ENCODE measurements at places on chromosomes 6 and 20. TPM values are rescaled to one million over a fixed set of nuclear protein-coding genes. Genes with fewer than 3 reads are reported as not detected.

The PRND gene
- not detected for total RNA-seq

- no peak for DNase-seq
Observed at GRCh38 chr6:117602899-117603588, 733 bp upstream of the GOPC start.

- DNase-seq: no peak
Observed at GRCh38 chr20:62281161-62281933, 21.4 kb upstream of the ADRM1 start.

DNA sequence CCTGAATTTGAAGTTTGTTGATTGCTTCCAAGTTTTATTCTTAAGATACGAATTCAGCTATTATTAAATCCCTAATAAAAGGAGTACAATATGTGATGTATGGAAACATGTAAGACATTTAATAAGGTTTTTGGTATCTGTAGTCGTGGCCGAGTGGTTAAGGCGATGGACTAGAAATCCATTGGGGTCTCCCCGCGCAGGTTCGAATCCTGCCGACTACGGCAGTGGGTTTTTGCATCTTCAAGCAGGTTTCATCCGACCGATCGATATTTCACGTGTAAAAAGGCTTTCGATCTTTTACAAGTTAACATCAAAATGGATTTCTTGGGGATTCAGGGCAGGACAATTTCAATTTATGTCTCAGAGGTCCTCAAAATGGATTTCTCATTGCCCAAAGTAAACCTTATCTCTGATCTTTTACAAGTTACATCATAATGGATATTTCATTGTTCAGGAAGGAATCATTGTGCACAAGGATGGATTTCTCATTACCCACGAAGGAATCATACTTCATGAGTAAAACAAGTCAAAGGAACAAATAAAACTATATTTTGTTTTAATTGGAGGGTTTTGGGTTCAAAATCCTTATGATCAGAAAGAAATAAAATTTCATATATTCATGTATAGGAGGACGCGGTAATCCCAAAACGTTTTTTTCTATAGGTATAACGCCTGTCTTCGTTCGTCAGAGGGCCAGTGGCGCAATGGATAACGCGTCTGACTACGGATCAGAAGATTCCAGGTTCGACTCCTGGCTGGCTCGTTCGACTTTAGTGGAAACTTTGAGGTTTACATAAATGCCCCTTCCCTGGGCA lies 37.3 kb upstream of the BTN3A2 start:
- no peak for DNase-seq

- DNase-seq: no peak
Observed at GRCh38 chr20:19861147-19861759, 103.2 kb downstream of the RIN2 start.

The RPN2 gene
- 352 TPM for total RNA-seq

GRCh38 chr6:137389150-137389704 lies 105.0 kb downstream of the OLIG3 start:
- no peak for DNase-seq

DNA sequence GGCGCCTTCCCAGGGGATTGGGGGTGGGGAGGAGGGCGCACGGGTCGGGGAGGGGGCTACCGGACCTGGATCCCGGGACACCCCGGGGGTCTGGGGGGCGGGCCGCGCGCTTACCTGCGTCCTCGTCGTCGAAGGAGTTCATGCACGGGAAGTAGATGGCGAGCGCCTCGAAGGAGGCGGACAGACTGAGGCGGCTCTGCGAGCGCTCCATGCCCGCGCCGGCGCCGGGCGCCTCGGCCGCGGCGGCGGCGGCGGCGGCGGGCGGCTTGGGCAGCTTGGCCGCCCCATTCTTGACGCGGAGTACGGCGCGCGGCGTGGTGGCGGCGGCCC lies 320 bp downstream of the RIMS4 start:
- no peak for DNase-seq

GRCh38 chr6:156634048-156634447 lies 143.1 kb upstream of the ARID1B start:
- DNase-seq: no peak

DNA sequence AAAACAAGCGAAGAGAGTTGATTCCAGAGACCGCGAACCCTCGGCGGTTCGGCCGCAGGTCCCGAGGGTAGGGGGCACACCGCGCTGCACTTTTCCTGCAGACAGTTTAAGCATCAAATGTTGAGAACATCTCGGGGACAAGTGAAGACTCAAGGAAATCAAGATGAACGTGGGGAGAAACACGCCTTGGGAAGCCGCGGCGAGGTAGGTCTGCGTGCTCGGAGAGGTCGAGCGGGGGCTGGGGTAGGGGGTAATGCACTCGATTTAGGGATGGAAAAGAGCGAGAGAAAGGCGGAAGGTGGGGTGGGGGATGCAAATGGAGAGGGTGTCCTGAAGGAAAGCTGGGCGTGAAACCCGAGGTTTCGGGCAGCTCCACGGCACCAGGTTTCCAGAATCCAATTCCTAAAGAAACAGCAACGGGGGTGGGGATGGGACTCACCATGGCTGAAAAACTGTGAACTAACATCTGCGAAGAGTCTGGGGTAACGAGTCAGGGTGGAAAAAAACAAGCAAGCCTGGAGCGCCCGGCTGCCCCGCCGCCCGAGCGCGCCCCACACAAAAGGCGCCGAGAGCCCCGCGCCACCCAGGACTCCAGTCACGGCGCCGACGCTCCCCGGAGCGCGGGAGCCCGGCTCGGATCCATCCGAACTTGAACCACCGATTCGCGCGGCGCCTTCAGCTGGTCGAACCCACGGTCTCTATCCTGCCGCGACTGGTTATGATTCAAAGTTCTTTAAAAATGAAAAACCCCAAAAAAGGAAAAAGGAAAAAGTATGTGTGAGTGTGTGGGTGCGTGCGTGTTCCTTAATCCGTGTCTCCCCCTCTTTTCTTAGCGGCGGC lies 3.5 kb downstream of the TFAP2A start:
- peak; percentile 80 for DNase-seq

DNA sequence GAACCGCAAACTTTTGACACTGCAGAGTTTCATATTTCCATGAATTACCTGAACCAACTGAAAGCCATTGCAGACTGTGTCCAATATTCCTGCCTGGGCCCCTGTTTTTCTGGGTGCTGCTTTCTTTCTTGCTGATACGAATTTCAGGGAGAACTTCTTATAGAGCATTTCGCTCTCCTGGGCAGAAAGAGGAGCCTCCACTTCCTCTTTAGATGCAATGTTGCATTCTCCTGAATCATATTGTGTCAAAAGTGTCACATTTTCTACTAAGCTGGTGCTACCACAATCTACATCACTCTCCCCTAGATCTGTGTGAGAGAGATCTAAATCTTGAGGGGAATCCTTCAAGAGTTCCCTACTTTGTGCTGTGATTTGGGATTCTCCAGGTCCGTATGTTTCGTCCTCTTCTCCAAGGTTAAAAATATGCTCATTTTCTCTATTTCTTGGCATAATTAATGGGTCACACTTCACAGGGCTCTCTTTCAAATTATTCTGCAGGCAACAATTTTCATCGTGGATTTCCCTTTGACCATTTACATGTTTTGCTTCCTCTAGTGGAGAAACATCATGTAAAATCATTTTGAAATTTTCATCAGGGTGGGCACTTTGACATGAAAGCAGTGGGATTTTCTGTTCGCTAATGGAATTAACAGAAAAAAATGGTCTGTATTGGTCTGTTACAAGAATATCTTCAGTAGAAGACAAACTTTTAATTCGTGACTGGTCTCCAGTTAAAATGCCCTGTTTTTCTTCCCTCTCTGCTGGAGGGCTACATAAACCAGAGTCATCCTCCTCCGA lies 102.3 kb downstream of the DST start:
- no peak for DNase-seq

DNA sequence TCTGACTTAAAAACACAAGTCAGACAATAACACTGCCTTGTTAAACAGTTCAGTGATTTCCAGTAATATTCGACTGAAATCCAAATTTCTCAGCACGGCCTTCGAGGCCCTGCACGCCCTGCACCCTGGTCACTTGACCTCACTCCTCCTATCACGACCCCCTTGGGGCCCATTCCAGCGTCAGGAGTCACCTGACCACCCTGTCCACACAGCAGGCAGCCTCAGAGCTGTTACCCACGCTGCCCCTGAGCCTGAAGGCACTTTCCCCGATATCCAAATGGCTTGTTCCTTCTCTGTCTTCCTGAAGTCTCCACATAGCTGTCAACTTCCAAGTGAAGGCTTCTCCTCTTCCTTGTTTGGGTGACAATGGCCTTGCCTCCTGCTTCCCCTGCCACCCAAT lies 33.1 kb upstream of the SMOC2 start:
- DNase-seq: no peak

All from H7 (cell line).